Activated naive CD8-positive, alpha-beta T cell treated with anti-CD3 and anti-CD28 coated beads, Interleukin-2, amount 50 U/mL, for 24 hours (primary cell): ENCODE measurements at places on chromosomes 3 and 15.
A peak's percentile ranks its signal among the peaks of the same experiment; 100 is the strongest.

- peaks cover 3% of the 10 kb centered on the region for H3K27me3 ChIP-seq
- H3K36me3 ChIP-seq: no peaks in the 10 kb centered on the region
- H3K27ac ChIP-seq: no peak overlapping the region
Observed at GRCh38 chr15:86082619-86083380, 3.1 kb downstream of the AGBL1 start.

- H3K4me1 ChIP-seq: peaks cover 25% of the 10 kb centered on the region
- no peak overlapping the region for H3K27ac ChIP-seq
- no peak for DNase-seq
- no peaks in the 10 kb centered on the region for H3K27me3 ChIP-seq
- no peak overlapping the region for H3K4me3 ChIP-seq
Observed at GRCh38 chr3:194497799-194498575, 11.2 kb upstream of the ATP13A3 start.

- DNase-seq: no peak
- peaks cover 10% of the 10 kb centered on the region for H3K27me3 ChIP-seq
- H3K36me3 ChIP-seq: no peaks in the 10 kb centered on the region
- H3K4me1 ChIP-seq: no peaks in the 10 kb centered on the region
- H3K4me3 ChIP-seq: no peak overlapping the region
Observed at GRCh38 chr3:149310796-149311534, 22.5 kb downstream of the TM4SF18 start.

- peaks cover 23% of the 10 kb centered on the region for H3K27me3 ChIP-seq
- DNase-seq: no peak
- H3K4me3 ChIP-seq: no peak overlapping the region
- H3K36me3 ChIP-seq: peaks cover 9% of the 10 kb centered on the region
- no peak overlapping the region for H3K27ac ChIP-seq
- H3K4me1 ChIP-seq: peaks cover 52% of the 10 kb centered on the region
Observed at GRCh38 chr15:75112278-75112847, 89.0 kb downstream of the PPCDC start.

- no peak overlapping the region for H3K4me3 ChIP-seq
- H3K27me3 ChIP-seq: no peaks in the 10 kb centered on the region
- H3K36me3 ChIP-seq: no peaks in the 10 kb centered on the region
- H3K4me1 ChIP-seq: no peaks in the 10 kb centered on the region
- H3K27ac ChIP-seq: no peak overlapping the region
Observed at GRCh38 chr15:49490966-49491365, 67.9 kb downstream of the FGF7 start.

GRCh38 chr3:122092460-122093165 lies 37.5 kb downstream of the CD86 start:
- DNase-seq: peak; percentile 69
- peak overlapping the region; percentile 21 for H3K4me3 ChIP-seq
- peaks cover 2% of the 10 kb centered on the region for H3K36me3 ChIP-seq
- peak overlapping the region; percentile 56 for H3K27ac ChIP-seq
- peaks cover 2% of the 10 kb centered on the region for H3K27me3 ChIP-seq

DNA sequence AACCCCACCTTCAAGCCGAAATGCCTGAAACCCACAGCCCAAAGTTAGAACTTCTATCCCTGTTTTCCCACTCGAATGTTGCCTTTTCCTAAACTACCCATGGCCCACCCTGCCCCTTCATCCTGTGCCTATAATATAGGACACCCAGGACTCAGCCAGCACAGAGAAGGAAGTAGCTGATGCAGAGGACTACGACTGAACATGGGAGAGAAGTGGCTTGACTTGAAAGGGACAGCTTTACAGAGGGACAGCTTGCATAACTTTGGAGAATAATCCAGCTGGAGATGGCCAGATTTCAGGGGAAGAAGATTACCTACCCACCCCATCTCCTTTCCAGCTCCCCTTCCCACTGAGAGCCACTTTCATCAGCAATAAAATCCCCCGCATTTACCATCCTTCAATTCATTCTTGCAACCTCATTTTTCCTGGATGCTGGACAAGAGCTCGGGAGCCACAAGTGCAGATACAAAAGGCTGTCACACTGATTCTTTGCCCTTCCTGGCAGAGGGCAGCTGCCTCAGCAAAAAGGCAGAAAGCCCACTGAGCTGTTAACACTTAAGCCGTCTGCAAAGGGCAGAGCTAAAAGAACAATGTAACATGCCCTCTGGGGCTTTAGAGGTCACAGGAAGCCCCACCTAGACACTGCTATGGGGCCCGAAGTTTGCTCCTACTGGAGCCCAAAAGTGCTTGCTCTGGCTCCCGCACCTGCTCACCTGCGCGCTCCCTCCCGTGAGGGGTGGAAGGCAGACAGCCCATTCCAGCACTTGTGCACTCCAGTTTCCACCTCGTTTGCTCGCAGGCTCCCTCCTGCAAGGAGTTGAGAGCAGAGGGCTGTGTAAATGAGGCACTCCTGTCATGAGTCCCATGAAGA lies 224.0 kb downstream of the TBC1D5 start:
- H3K4me3 ChIP-seq: no peak overlapping the region
- H3K27me3 ChIP-seq: no peaks in the 10 kb centered on the region
- peaks cover 4% of the 10 kb centered on the region for H3K36me3 ChIP-seq
- DNase-seq: no peak

DNA sequence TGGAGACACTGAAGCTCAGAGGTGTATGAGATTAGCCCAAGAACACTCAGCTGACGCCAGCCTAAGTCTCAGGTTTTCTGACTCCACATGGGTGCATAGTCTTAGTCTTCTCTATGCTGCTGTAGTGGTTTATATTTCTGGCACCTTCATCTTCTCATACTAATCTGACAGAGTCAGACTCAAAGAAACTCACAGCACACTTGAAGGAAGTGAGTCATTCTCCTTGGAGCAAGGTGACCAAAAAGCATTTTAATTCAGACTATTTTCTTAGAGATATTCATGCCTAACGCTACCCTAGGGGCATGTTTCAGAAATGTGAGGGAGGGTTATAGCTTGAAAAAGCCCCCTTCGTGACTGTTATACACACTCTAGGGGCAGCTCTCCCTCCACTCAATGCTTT lies 775.3 kb upstream of the ARPP21 start:
- no peak overlapping the region for H3K27ac ChIP-seq
- DNase-seq: no peak
- no peaks in the 10 kb centered on the region for H3K36me3 ChIP-seq
- H3K27me3 ChIP-seq: no peaks in the 10 kb centered on the region
- no peak overlapping the region for H3K4me3 ChIP-seq

DNA sequence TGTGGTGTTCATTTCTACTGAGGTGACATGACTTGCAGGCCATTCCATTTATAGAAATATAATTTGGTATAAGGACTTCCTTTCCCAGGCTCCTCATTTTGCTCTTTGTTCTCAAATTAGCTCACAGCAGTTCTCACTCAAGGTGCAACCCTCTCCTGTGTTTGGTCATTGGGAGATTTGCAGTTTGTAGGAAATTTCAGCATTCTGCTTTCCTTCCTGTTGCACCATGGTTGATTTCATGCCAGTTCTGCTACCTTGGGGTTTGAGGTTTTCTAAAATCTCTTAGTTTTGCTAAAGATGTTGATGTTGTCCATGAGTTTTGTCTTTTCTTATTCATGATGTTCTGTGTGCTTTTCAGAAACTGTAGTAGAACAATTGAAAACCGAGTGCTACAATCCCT lies 65.7 kb upstream of the PROK2 start:
- H3K4me1 ChIP-seq: no peaks in the 10 kb centered on the region
- DNase-seq: no peak
- no peak overlapping the region for H3K27ac ChIP-seq
- no peaks in the 10 kb centered on the region for H3K36me3 ChIP-seq

GRCh38 chr15:88580532-88580931 lies 34.1 kb upstream of the DET1 start:
- no peak overlapping the region for H3K27ac ChIP-seq
- H3K27me3 ChIP-seq: no peaks in the 10 kb centered on the region
- no peaks in the 10 kb centered on the region for H3K4me1 ChIP-seq
- no peaks in the 10 kb centered on the region for H3K36me3 ChIP-seq
- no peak overlapping the region for H3K4me3 ChIP-seq
- no peak for DNase-seq

GRCh38 chr3:81393251-81393650 lies 368.2 kb downstream of the GBE1 start:
- no peaks in the 10 kb centered on the region for H3K36me3 ChIP-seq
- no peak for DNase-seq
- H3K27me3 ChIP-seq: no peaks in the 10 kb centered on the region
- H3K4me3 ChIP-seq: no peak overlapping the region

GRCh38 chr3:166484470-166484869 lies 647.2 kb upstream of the BCHE start:
- no peak for DNase-seq
- no peaks in the 10 kb centered on the region for H3K4me1 ChIP-seq
- H3K27ac ChIP-seq: no peak overlapping the region
- no peaks in the 10 kb centered on the region for H3K27me3 ChIP-seq
- no peaks in the 10 kb centered on the region for H3K36me3 ChIP-seq

DNA sequence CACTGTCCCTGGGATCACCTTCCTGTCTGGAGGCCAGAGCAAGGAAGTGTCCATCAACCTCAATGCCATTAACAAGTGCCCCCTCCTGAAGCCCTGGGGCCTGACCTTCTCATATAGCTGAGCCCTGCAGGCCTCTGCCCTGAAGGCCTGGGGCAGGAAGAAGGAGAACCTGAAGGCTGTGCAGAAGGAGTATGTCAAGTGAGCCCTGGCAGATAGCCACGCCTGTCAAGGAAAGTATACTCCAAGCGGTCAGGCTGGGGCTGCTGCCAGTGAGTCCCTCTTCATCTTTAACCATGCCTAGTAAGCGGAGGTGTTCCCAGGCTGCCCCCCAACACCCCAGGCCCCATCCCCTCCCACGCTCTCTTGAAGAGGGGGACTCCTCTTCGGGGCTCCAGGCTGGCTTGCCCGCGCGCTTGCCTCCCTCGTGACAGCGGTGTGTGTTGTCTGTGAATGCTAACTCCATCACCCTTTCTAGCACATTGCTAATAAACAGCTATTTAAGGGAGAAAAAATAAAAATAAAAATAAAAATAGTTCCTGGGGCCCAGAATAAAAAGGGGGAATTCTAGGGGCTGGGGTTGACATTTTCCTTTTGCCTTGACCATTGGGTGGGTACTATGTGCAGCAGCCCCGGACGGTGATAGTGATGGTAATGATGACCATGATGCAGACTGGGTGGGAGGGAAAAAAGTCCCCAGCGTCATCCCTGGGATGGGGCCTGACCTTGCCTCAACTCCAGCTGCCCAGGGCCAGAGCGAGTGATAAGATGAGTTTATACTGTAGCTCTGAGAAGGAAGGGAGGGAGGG lies 3.3 kb upstream of the ALAS1 start:
- no peaks in the 10 kb centered on the region for H3K27me3 ChIP-seq
- no peak for DNase-seq
- no peak overlapping the region for H3K4me3 ChIP-seq
- peaks cover 33% of the 10 kb centered on the region for H3K4me1 ChIP-seq
- no peak overlapping the region for H3K27ac ChIP-seq
- H3K36me3 ChIP-seq: peaks cover 4% of the 10 kb centered on the region

DNA sequence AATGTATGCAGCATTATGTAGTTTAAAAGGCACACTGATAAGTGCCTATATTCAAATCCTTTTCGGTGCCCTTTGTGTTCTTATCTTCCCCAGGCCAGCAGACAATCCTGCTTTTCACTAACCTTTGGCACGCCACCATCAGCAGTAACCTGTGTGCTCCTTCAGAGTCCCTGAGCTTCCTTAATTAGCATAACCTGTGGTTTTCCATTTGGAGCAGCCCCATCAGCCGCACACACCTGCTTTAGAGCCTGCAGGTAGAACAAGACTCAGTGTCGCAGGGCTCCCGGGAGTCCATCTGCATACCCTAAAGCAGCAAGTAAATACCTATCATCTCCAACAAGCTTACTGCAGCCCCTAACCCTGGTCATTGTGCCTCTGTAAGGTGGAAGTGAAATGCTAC lies 755.1 kb downstream of the ROBO2 start:
- H3K27me3 ChIP-seq: no peaks in the 10 kb centered on the region
- H3K4me1 ChIP-seq: no peaks in the 10 kb centered on the region
- H3K27ac ChIP-seq: no peak overlapping the region
- no peaks in the 10 kb centered on the region for H3K36me3 ChIP-seq

DNA sequence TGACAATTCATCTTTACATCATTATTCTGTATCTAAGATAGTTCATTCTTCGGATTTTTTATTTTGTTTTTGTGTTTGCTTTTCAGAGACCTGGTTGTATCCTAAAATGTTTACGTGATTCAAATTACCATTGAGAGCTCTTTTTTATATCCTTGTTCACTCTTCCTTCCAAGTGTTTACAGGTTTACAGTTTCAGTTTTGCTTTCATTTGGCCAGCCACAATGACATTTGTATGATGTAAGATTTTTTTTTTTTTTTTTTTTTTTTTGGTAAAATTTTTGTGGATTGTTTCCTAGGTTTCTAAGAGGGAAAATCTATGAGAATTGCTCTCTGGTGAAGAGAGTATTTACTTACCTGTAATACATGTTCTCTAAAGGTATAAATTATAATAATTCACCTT lies 55.0 kb downstream of the SETD5 start:
- H3K27ac ChIP-seq: peak overlapping the region; percentile 54
- peaks cover 18% of the 10 kb centered on the region for H3K4me1 ChIP-seq
- H3K36me3 ChIP-seq: peaks cover 47% of the 10 kb centered on the region
- no peak overlapping the region for H3K4me3 ChIP-seq
- H3K27me3 ChIP-seq: no peaks in the 10 kb centered on the region

GRCh38 chr3:152916753-152917279 lies 81.9 kb downstream of the P2RY1 start:
- H3K4me3 ChIP-seq: no peak overlapping the region
- no peaks in the 10 kb centered on the region for H3K4me1 ChIP-seq
- H3K27ac ChIP-seq: no peak overlapping the region
- no peak for DNase-seq
- no peaks in the 10 kb centered on the region for H3K36me3 ChIP-seq
- no peaks in the 10 kb centered on the region for H3K27me3 ChIP-seq

GRCh38 chr3:174072675-174073074 lies 675.1 kb downstream of the NLGN1 start:
- no peaks in the 10 kb centered on the region for H3K36me3 ChIP-seq
- DNase-seq: no peak
- no peak overlapping the region for H3K4me3 ChIP-seq
- no peak overlapping the region for H3K27ac ChIP-seq
- no peaks in the 10 kb centered on the region for H3K27me3 ChIP-seq
- H3K4me1 ChIP-seq: no peaks in the 10 kb centered on the region

DNA sequence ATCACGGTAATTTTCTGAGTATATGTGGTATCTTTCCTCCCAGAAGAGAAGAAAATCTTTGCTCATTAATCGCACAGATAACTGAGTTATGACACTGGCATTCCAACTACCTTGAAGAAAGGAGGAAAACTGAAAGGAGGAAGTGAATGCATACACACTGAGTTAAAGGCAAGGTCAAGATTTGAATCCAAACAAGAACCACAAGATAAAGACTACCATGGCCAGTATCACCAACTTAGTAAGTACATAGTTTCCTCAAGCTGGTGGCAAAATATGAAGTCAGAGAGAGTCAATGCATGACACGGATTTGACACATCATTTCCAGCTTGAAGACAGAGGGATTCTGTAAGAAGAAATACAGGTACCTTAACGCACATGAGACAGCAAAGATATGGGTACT lies 287.5 kb downstream of the ULK4 start:
- H3K36me3 ChIP-seq: peaks cover 1% of the 10 kb centered on the region
- no peaks in the 10 kb centered on the region for H3K27me3 ChIP-seq
- no peaks in the 10 kb centered on the region for H3K4me1 ChIP-seq
- H3K4me3 ChIP-seq: no peak overlapping the region

- peaks cover 41% of the 10 kb centered on the region for H3K36me3 ChIP-seq
- DNase-seq: no peak
- H3K27ac ChIP-seq: no peak overlapping the region
- H3K4me3 ChIP-seq: no peak overlapping the region
Observed at GRCh38 chr15:22823495-22824128, 14.9 kb upstream of the NIPA2 start.
